ENCODE measurements at places on chromosomes 3 and 15.

DNA sequence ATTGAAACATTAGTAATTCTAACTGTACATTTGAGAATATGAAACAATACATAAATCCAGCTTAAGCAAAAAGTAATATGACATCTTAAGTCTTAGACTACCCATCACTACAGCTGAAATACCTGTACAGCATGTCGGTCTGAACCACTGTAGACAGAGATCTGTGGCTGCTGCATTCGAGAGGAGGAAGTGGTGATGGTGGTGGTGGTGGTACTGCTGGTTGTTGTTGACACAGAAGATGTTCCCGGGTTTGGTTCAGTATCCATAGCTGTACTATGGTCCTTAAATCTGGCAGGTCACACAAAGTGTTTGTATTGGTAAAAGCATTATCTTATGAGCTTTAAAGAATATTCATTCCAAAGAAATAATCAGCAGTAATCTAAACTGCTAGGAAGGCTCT lies 2.9 kb downstream of the PHC3 start:
- DNase-seq: no peak

DNA sequence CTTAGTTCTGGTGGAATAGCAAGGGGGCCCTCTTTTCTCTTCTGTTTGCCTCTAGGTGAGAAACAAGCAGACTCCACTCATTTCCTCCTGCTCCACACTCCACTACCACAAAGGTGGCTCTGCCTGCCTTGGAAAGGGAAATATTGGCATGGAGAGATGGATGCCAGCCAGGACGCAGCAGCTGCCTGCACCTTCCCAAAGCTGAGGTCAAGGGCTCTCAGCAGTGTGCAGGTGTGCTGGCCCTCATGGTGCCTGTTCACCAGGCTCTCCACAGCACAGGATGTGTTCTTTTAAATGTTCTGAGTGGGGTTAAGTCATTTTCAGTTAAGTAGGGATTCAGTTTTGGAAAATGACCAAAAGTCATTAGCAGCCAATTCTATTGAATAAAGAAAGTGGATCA lies 211.2 kb upstream of the STRIT1 start:
- DNase-seq: no peak

- DNase-seq: no peak
Measured at GRCh38 chr15:33074942-33075341, 119.6 kb downstream of the FMN1 start.

- no peak for DNase-seq
Measured at GRCh38 chr15:65371976-65372786, 5.6 kb downstream of the IGDCC3 start.

DNA sequence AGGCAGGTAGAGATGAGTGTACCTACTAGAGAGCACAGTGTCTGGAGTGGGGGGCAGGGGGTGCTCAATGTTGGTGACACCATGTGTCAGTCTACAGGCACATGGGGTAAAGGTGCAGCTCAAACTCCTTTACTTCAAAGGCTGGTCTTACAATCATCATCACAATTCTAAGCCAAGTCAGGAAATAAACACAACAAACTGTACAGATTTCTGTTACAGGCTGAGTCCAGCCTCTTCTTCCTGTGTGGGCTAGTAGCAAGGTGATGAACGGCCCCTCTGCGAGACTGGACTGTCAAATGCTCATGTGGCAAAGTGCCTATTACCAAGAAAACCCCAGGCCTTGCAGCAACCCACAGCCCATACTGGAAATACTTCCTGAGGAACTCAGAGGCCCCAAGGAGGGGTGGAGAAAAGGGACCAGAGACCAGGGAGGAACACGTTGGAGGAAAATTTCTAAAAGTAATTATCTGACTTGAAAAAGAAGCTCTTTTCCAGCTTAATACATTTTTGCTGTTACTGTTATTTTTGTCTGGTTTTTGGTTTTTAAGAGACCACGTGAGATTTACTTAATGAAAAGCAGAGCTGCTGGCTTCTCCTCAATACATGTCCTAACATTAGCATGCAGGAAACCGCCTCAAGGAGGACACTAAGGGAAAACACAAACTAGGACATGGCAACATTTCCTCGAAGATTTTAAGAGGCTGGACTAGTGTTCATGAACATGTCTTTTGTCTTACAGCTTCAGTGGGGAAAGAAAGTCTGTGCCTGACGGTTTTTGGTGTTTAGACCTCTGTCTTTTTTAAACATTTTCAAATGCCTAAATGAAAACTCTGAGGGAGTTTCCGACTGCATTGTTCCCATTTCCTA lies 29.5 kb downstream of the TBC1D2B start:
- no peak for DNase-seq

Data from Caco-2 (cell line).